Activated T-cell treated with anti-CD3 and anti-CD28 coated beads for 24 hours (primary cell): ENCODE measurements at places on chromosomes 1 and 21.

DNA sequence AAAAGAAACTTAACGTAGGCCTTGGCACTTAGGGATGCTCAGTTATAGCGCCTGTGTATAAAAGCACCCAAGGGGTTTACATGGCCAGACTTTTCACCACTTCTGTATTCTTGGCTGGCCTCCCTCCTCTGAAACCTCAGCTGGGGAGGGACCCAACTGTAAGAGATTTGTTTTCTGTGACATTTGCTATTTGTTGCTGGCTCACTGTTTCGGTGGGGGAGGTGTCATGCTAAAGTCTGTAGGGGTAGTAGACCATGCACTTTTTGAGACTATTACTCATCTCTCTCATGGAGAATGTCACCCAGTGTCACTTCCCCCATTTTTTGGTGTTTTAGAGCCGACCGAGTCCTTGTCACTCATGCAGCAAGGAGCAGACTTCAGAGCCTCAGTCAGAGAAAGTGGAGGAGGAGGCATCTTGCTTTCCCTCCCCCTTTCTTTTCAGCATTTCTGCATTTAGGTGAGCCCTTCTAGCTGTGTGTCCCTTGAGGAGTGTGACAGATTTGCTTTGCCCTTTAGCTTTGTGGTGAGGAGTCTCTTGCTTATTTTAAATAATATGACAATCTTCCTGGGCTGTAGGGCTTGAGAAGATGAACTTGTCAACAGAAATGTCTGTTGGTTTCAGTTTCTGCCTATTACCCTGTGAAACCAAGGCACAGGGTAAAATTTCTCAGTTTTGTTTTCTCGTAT is 160.1 kb downstream of the FASLG start:
- peak; percentile 53 for DNase-seq

- no peak for DNase-seq
Measured at GRCh38 chr1:24202987-24203386, 15.9 kb upstream of the IFNLR1 start.

GRCh38 chr1:61968869-61969268 is 225.8 kb upstream of the L1TD1 start:
- no peak for DNase-seq

DNA sequence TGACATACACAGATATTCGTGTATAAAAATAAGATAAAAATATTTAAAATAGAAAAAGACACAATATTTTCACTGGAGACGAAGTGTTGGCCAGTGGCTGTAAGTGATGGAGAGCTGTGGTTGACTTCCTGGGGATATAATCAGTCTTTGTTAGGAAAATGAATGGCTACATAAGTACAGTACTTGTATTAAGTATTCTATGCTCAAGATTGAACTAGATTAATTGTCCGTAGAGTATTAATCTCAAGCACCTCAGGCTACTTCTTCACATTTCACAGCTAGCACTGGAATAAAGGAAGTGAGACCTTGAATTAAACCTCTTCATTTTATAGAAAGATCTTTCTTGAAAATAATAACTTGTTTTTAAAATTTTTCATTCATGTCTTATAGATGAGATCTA is 39.0 kb upstream of the RGS5 start:
- no peak for DNase-seq

DNA sequence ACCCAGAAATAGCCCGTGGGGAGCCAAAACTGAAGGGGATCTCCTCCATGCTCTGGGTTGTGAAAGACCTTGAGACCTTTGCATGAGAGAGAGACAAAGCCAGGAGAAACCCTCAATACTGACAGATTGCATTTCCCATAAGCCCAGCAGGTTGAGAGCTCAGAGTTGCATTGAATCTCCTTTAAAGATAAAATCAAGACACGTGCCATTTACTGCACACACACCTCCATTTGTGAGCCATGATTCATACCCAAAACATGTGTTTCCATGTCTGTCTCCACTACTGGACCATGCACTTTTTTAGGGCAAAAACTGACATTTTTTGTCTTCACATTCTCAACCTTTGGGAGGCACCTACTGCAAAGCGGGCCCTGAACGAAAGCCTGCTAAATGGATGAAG is 144.0 kb upstream of the NRIP1 start:
- no peak for DNase-seq

GRCh38 chr21:26397545-26397944 is 175.5 kb downstream of the CYYR1 start:
- no peak for DNase-seq

DNA sequence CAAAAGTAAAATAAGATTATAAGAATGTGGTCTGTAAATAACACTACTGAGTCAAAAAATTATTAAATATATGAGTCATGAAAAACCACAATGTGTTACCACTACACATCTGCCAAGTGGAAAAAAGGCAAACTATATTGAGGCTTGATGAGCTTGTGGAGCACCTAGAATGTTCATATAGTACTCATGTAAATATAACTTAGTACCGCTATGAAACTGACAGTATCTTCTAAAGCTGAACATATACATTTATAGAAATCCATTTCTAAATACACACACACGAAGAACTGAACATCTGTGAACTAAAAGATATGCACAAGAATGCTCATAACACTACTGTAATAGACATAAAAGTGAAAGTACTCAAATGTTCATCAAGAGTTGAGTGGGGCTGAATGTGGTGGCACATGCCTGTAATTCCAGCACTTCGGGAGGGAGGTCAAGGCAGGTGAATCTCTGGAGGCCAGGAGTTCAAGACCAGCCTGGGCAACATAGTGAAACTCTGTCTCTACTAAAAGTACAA is 18.5 kb upstream of the GBP3 start:
- no peak for DNase-seq

DNA sequence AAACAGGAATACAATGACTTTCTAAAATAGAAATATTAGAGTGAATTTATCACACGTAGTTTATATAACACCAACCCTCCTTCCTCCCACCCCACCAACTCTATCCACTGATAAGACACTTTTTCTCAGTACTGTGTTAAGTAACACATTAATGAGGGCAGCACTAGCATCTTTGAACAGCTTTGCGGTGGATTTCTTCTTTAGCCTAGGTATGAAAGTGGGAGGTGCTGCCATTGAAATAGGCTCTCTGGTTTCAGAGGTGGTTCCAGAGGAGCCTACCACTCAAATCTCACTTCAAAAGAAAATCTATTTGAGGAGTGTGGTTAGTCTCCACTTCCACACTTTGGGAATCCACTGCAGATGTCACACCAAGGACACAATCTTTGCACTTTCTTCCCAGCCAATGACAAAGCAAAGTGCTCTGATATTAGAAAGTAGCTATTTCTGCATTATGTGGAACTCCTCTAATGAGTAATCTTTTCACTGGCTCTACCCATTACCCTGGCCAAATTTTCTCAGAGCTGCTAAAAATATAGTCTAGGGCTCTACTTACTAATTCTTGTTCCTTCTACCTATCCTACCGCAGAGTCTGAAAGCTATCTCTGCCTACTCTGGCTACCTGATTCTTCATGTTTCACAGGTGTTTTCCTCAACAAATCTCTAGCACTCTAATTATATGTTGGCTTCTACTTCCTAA is 1667.8 kb downstream of the MRPL39 start:
- no peak for DNase-seq

- no peak for DNase-seq
Measured at GRCh38 chr1:63537940-63538339, 14.6 kb downstream of the EFCAB7 start.
